ENCODE measurements at places on chromosomes 4 and X.

DNA sequence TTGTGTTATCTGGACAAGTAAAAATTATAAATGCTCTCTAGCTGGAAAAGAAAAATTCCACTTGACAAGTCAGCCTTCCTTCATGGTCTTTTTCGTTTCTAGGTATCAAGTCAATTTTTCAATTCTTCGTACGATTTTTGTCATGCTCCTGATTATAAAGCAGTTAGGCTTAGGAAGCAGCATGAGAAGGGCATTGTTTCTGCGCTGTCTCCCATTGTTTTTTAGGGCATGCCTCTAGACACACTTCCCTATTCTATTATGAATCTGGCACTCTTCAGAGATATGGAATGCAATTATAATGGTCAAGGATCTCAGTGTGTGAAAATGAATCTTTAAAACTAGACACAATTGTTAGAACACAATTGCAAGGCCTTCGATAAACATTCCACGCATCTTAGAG, 164.1 kb upstream of the FAT1 start:
- no peak for DNase-seq

GRCh38 chr4:83138946-83139345, 24.4 kb upstream of the PLAC8 start:
- DNase-seq: peak; percentile 34

DNA sequence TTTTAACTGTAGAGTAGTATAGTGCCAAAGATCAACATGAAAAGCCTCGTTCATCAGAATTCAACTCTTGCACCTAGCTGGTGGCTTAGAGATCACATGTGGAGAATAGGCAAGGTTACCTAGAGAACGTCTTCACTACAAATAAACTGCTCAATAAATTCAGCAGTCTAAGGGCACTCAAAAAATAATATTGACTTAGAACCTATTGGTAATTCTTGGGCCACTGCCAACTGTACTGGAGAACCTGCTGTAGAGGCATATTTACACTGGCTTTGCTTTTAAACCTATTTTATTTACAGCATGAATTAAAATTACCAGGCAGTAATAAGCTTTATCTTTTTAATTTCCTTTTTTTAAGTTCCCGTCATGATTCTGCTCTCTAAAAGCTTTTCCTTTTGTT, 343.7 kb downstream of the PDHA2 start:
- no peak for DNase-seq

- DNase-seq: no peak
These were observed 175.6 kb upstream of the MAGEB2 start for GRCh38 chrX:30039768-30040167.

DNA sequence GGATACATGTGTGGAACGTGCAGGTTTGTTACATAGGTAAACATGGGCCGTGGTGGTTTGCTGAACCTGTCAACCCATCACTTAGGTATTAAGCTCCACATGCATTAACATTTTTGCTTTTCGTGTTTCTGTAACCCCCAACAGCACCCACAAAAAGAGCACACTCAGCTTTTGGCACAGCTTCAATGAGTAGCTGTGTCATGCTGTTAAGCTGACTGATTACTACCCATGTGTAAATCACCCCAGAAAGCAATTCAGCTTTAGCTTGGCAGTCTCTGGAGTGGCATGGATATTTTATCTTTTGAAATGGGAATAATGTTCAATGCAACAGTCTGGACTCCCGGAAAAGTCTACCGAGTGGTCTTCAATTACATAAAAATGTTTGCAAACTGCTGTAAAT, 734.3 kb downstream of the STIM2 start:
- no peak for DNase-seq

GRCh38 chr4:11451716-11452115, 23.0 kb upstream of the HS3ST1 start:
- no peak for DNase-seq

DNA sequence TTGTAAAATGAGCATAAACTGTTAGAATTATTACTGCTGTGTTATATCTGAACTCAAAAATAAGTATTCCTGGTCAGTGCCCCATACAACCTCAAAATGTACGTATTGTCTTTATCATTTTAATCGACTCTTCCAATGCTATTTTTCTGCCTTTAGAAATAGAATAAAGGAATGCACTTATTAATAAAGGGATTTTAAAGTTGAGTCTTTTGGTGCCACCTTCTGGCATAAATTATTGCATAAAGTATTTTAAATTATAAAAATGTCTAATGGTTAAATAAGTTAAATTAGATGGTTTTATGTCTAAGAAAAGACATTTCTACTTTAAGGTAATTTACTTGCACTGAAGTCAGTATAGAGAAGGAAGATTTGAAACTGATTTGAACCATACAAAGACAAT, 424.0 kb upstream of the NDST4 start:
- no peak for DNase-seq

DNA sequence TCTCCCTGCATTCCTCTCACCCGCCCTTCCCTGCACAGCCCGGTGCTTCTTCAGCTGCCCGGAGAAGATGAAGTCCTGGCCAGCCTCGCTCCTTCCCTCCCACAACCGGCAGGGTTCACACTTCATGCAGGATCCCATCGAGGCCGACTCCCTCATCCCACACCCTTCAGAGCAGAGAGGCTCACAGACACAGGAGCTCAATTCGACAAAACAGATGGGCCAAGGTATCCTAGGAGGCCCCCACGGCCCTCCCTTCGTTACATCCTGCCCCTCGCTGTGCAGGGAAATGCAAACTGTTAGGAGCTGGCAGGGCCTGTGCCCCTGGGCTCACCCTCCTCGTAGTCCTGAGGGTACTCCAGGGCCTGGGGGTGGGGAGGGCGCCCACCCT, 238.1 kb downstream of the DHRSX start:
- no peak for DNase-seq

- DNase-seq: no peak
These were observed 77.9 kb upstream of the AADAT start for GRCh38 chr4:170167678-170168077.

DNA sequence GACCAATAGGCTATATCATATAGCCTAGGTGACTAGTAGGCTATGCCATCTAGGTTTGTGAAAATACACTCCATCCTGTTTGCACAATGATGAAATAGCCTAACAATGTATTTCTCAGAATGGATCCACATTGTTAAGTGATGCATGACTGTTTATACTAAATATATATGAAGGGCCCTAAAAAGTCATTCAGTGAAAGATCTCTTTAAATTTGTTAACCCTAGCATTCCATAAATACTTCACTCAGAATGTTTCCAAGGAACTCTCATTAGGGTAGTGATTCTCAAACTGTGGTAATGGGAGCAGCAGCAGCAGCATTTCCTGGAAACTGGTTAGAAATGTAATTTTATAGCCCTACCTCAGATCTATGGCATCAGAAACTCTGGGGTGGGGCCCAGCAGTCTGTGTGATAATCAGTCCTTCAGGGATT, 74.9 kb downstream of the PRRG1 start:
- no peak for DNase-seq

GRCh38 chrX:12301288-12301687, 163.0 kb downstream of the FRMPD4 start:
- no peak for DNase-seq

DNA sequence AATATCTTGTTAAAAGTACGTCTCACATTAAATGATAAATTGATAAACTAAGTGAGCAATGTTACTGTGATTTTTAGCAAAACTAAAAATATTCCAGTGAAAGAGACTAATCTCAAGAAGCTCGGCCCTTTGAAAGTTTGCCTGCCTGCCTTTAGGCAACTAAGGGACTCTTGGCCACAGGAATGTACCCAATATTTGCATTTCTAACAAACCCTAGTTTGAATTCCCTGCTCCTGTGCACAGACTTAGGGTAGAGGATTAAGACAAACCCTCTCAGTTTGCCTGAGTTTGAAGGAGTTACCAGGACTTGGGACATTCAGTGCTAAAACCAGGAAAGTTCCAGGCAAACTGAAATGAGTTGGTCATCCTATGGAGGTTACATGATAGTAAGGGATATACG, 157.1 kb downstream of the SCFD2 start:
- no peak for DNase-seq

DNA sequence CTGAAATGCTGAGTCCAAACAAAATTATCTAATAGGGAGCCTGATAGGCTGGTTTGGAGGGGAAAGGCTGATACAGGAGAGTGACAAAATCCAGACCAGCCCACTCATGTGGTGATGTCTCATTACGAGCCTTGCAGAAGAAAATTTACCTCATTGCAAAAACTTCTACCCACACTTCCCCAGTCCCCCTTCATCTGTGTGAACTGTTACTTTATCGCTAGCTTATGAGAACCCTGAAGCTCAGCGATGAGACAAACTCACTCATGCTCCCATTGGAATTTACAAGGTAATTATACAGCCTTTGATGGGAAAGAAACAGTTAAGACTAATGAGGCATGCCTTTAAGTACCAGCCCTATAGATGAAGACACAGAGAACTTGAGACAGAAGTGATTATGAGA, 76.1 kb downstream of the ARHGAP6 start:
- DNase-seq: no peak

- no peak for DNase-seq
These were observed 341.4 kb downstream of the DHRSX start for GRCh38 chrX:2159393-2159792.

- no peak for DNase-seq
These were observed 72.0 kb upstream of the PJA1 start for GRCh38 chrX:69237236-69237635.

- no peak for DNase-seq
These were observed 63.3 kb downstream of the GPAT3 start for GRCh38 chr4:83599183-83599582.

GRCh38 chr4:26272654-26273615, 47.9 kb upstream of the RBPJ start:
- DNase-seq: no peak

GRCh38 chr4:88949605-88950004, 107.4 kb downstream of the FAM13A start:
- no peak for DNase-seq

GRCh38 chrX:153414856-153415510, 3.7 kb downstream of the ZFP92 start:
- DNase-seq: no peak

DNA sequence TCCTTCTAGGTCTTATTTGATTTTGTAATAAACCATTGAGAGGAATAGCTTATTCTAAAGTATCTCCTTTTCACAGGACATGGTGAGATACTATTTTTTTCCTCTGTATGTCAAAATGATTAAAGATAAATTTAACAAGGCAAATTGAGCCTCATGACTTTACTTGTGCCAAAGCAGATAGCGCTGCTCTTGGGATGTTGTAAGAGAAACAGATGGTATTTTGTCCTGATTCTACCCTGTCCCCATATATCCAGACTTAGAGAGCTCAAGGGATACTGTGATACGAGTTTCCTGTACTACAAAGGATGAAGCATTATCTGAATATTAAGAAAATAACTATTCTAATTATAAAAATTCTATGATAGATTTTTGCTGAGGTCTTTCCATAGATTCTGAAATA, 34.0 kb downstream of the EMCN start:
- no peak for DNase-seq
